Cerebellar nuclear complex (tissue), 1 donor: ENCODE measurements at places on chromosomes 7 and 10.

- no peak for DNase-seq
These were observed 97.7 kb upstream of the RPA3 start for GRCh38 chr7:7816084-7816483.

- no peak for DNase-seq
These were observed 256.7 kb upstream of the LYZL1 start for GRCh38 chr10:29032169-29032568.

GRCh38 chr10:63751836-63752235, 230.6 kb downstream of the REEP3 start:
- DNase-seq, result no peak

DNA sequence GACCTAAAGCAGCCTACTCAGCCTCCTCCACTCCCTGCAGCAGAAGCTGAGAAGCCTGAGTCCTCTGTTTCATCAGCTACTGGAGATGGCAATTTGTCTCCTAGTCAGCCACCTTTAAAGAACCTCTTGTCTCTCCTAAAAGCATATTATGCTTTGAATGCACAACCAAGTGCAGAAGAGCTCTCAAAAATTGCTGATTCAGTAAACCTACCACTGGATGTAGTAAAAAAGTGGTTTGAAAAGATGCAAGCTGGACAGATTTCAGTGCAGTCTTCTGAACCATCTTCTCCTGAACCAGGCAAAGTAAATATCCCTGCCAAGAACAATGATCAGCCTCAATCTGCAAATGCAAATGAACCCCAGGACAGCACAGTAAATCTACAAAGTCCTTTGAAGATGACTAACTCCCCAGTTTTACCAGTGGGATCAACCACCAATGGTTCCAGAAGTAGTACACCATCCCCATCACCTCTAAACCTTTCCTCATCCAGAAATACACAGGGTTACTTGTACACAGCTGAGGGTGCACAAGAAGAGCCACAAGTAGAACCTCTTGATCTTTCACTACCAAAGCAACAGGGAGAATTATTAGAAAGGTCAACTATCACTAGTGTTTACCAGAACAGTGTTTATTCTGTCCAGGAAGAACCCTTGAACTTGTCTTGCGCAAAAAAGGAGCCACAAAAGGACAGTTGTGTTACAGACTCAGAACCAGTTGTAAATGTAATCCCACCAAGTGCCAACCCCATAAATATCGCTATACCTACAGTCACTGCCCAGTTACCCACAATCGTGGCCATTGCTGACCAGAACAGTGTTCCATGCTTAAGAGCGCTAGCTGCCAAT, 202.2 kb downstream of the ZEB1 start:
- DNase-seq, result no peak

DNA sequence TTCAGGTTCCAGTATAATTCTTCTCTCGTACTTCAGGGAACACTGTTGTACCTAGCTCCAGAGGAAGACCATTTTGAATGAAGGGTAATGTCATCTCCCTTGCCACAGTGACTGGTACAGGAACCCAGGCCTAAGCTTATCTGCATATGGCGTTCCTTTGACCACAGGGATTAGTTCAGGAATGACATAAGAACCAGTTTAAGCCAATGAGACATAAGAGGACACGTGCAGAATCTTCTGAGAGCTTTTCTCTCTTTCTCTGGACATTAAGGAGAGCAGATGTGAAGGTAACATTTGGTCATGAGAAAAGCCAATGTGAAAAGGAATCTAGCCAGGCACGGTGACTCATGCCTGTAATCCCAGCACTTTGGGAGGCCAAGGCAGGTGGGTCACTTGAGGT, 21.8 kb upstream of the HIBADH start:
- DNase-seq, result no peak

GRCh38 chr7:135083005-135083404, 64.9 kb upstream of the TMEM140 start:
- no peak for DNase-seq

DNA sequence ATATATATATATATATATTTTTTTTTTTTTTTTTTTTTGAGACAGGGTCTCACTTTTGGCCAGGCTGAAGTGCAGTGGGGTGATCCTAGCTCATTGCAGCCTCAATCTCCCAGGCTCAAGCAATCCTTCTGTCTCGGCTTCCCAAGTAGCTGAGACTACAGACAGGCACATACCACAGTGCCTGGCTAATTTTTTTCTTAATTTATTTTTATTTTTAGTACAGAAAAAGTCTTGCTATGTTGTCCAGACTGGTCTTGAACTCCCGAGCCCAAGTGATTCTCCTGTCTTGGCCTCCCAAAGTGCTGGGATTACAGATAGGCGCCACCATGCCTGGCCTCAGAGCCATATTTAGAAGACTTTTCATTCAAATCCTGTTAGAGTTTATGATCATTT, 79.6 kb downstream of the PRTFDC1 start:
- no peak for DNase-seq

- DNase-seq, result no peak
These were observed 181.4 kb downstream of the IPMK start for GRCh38 chr10:58086144-58086762.

- DNase-seq, result no peak
These were observed 239.6 kb downstream of the DNAJB6 start for GRCh38 chr7:157576415-157576814.

- no peak for DNase-seq
These were observed 74.6 kb downstream of the PAXIP1 start for GRCh38 chr7:154928136-154929005.
